Spinal cord (tissue), 10 donors: ENCODE measurements at places on chromosomes 6 and 20. TPM values are rescaled to one million over a fixed set of nuclear protein-coding genes. Genes with fewer than 3 reads are reported as not detected.

- no peaks in the 10 kb centered on the region for H3K4me1 ChIP-seq
- no peaks in the 10 kb centered on the region for H3K27me3 ChIP-seq
- H3K4me3 ChIP-seq = no peak overlapping the region
- H3K36me3 ChIP-seq = no peaks in the 10 kb centered on the region
These were observed 17.1 kb upstream of the SMIM13 start for GRCh38 chr6:11076540-11076939.

GRCh38 chr6:54910921-54911320, 64.3 kb downstream of the FAM83B start:
- H3K27ac ChIP-seq = no peak overlapping the region
- no peaks in the 10 kb centered on the region for H3K36me3 ChIP-seq
- no peak overlapping the region for H3K4me3 ChIP-seq
- no peak for DNase-seq

- H3K4me3 ChIP-seq = no peak overlapping the region
- DNase-seq = no peak
- no peaks in the 10 kb centered on the region for H3K4me1 ChIP-seq
- no peaks in the 10 kb centered on the region for H3K27me3 ChIP-seq
- H3K27ac ChIP-seq = no peak overlapping the region
These were observed 17.9 kb downstream of the TLDC2 start for GRCh38 chr20:36893801-36894200.

The MAPK13 gene
- 2.8 TPM for total RNA-seq

DNA sequence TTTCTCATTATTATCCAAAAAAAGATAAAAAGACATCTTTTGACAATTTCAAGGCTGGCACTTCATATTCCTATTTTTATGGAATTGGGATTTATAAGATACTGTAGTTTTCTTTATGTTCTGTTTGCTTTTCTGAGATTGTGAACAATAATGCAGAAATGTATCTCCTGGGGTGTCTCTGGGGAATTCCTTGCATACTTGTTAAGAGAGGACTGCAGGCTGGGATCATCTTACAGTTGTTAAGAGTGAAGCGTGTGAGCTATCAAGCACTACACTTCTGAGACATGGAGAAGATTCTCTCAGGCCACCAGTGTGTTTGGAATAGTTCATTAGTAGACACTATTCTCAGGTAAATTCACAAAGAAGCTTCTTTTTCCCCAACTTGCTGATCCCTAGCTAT, 963.3 kb upstream of the GJE1 start:
- H3K4me1 ChIP-seq = no peaks in the 10 kb centered on the region
- no peaks in the 10 kb centered on the region for H3K36me3 ChIP-seq
- H3K4me3 ChIP-seq = no peak overlapping the region
- H3K27me3 ChIP-seq = no peaks in the 10 kb centered on the region

DNA sequence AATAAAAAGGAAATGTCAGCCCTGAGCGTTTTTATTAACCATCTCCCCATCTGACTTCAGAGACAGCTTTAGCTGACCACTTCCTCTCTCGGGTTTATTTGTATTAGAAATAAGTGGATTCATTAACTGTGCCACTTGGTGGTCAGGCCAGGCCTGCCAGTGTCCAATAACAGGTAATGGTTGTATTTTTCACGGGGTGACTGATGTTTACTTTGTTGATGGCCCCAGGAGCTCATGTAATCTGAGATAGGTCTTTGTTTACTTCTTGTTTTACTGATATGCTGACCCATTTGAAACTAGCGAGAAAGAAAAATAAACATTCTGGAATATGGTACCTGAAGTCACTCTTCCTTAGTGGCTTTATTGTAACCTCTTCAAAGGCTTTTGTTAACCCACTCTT, 504.3 kb upstream of the SLC35B3 start:
- no peaks in the 10 kb centered on the region for H3K36me3 ChIP-seq
- no peaks in the 10 kb centered on the region for H3K4me1 ChIP-seq
- no peaks in the 10 kb centered on the region for H3K27me3 ChIP-seq
- no peak overlapping the region for H3K27ac ChIP-seq

- H3K4me3 ChIP-seq = no peak overlapping the region
- H3K27ac ChIP-seq = no peak overlapping the region
- H3K36me3 ChIP-seq = no peaks in the 10 kb centered on the region
- H3K4me1 ChIP-seq = no peaks in the 10 kb centered on the region
- DNase-seq = no peak
- no peaks in the 10 kb centered on the region for H3K27me3 ChIP-seq
These were observed 77.0 kb downstream of the ATXN1 start for GRCh38 chr6:16684195-16684689.

DNA sequence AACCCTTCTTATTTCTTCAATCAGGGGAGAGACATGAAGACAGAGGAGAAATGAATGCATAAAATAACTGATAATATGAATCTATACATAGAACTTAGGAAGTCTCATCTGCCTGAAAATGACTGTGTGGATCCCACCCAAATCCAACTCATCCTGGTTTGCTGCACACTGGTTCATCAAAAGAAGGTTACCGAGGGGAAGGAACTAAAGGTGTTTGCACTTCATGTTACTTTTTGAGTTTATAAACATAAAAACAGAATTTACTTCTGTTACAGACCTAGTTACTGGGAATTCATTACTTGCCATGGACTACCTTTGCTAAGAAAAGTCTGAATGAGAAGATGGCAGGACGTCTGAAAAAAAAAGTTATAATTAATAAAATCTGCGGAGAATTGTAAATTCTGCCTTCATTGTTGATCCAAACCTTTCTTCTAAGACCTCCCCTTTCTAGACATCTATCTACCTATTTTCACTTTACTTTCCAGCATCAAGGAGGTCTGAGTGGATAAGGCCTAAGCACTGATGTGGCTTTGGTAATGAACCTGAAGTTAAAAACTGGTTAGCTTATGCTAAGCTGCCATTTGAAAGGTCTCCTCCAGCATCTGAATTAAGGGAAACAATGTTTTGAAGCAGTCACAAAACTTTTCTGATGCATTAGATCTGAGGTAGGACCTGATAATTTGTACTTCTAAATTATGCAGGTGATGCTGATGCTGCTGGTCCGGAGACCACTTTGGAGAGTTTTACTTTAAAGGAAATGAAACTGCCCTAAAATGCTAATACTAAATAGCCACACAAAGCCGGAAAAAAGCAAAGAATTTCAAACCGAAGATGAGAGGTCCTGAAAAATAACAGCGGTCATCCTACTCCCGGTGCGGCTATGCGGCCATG, 84.0 kb downstream of the HFE start:
- no peaks in the 10 kb centered on the region for H3K27me3 ChIP-seq
- H3K27ac ChIP-seq = peak overlapping the region; percentile 98

DNA sequence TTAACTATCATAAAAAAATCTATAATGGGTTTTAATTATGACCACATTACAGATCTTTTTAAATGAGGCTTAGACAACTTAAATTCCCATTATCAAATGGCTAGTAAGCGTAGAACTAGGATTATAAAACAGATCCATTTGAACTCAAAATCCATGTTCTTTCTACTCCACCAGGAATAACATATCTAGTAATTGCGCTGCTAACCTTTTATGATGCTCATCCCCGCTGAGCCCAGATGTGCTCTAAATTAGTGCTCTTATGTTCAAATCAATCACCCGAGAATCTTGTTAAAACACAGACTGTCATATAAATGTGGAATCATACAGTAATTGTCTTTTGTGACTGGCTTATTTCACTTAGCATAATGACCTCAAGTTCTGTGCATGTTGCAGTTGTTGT, 903.1 kb downstream of the PHF3 start:
- H3K36me3 ChIP-seq = no peaks in the 10 kb centered on the region
- H3K4me3 ChIP-seq = no peak overlapping the region
- DNase-seq = peak; percentile 79
- no peaks in the 10 kb centered on the region for H3K4me1 ChIP-seq

The TSPO2 gene
- total RNA-seq = 1.6 TPM

GRCh38 chr6:22025468-22026163, 271.2 kb downstream of the PRL start:
- H3K4me3 ChIP-seq = no peak overlapping the region
- no peaks in the 10 kb centered on the region for H3K27me3 ChIP-seq
- peak overlapping the region; percentile 66 for H3K27ac ChIP-seq
- H3K4me1 ChIP-seq = peaks cover 10% of the 10 kb centered on the region
- no peak for DNase-seq

- H3K27me3 ChIP-seq = peaks cover 98% of the 10 kb centered on the region
- H3K27ac ChIP-seq = no peak overlapping the region
- H3K36me3 ChIP-seq = no peaks in the 10 kb centered on the region
- peaks cover 52% of the 10 kb centered on the region for H3K4me1 ChIP-seq
- H3K4me3 ChIP-seq = no peak overlapping the region
These were observed 7.7 kb upstream of the FOXF2 start for GRCh38 chr6:1381481-1382330.

- H3K4me3 ChIP-seq = no peak overlapping the region
- no peaks in the 10 kb centered on the region for H3K27me3 ChIP-seq
- no peaks in the 10 kb centered on the region for H3K4me1 ChIP-seq
- H3K36me3 ChIP-seq = no peaks in the 10 kb centered on the region
These were observed 264.0 kb downstream of the FOXA2 start for GRCh38 chr20:22320245-22320915.

GRCh38 chr6:79031821-79032590, 46.0 kb downstream of the PHIP start:
- no peaks in the 10 kb centered on the region for H3K36me3 ChIP-seq
- H3K4me1 ChIP-seq = no peaks in the 10 kb centered on the region
- no peak overlapping the region for H3K27ac ChIP-seq
- DNase-seq = no peak
- no peak overlapping the region for H3K4me3 ChIP-seq

DNA sequence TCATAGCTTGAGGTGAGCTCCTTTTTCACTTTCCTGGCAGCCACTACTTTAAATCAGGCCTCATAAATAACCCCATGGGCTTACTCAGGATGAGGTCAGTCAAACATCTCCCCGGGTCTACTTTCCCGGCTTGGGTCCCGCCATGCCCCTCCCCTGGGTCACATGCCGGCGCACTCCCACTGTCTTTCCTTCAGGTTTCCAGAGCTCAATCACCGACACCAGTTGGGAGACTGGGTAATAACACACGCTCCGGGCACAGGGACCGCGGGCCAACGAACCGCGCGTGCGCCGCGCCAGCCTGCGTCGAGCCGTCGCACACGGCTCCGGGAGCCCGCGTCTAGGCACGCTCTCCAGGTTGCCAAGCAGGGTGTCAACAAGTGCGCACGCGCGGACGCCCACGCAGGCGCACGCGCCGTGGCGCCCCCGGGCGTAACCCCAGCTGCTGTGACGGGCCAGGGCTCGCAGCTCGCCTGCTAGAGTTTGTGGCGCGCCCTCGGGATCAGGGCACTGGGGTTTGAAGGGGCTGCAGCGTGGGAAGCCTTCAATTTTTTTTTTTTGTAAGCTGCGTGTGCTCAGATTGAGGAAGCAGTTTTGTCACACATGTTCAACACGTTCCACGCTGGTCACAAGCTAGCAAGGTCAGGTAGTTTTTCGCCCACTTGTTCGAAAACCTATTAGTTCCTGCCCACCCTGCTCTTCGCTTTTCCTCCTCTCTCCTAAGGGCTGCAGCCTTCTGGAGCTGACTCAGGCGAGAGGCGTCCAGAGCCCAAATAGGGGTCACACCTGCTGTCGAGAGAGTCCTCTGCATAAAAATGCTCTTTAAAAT, 31.8 kb downstream of the TFAP2B start:
- no peak for DNase-seq
- H3K27ac ChIP-seq = no peak overlapping the region
- H3K4me1 ChIP-seq = peaks cover 26% of the 10 kb centered on the region
- no peaks in the 10 kb centered on the region for H3K36me3 ChIP-seq

- no peaks in the 10 kb centered on the region for H3K4me1 ChIP-seq
- H3K36me3 ChIP-seq = no peaks in the 10 kb centered on the region
- H3K27ac ChIP-seq = no peak overlapping the region
- H3K27me3 ChIP-seq = no peaks in the 10 kb centered on the region
- H3K4me3 ChIP-seq = no peak overlapping the region
- DNase-seq = no peak
These were observed 31.4 kb downstream of the LINC00237 start for GRCh38 chr20:21074605-21075336.

The MCCD1 gene
- not detected for total RNA-seq
